Naive thymus-derived CD8-positive, alpha-beta T cell (primary cell): ENCODE measurements at places on chromosomes 5 and 9.

- H3K27me3 ChIP-seq: no peaks in the 10 kb centered on the region
- DNase-seq: no peak
- H3K27ac ChIP-seq: no peak overlapping the region
Measured at GRCh38 chr5:129367883-129368282, 92.2 kb upstream of the ADAMTS19 start.

- peak overlapping the region; percentile 82 for H3K27ac ChIP-seq
- peaks cover 18% of the 10 kb centered on the region for H3K4me1 ChIP-seq
- H3K36me3 ChIP-seq: no peaks in the 10 kb centered on the region
- peak; percentile 69 for DNase-seq
- H3K27me3 ChIP-seq: no peaks in the 10 kb centered on the region
- H3K4me3 ChIP-seq: no peak overlapping the region
Measured at GRCh38 chr9:33466565-33467495, 6.9 kb downstream of the NOL6 start.

DNA sequence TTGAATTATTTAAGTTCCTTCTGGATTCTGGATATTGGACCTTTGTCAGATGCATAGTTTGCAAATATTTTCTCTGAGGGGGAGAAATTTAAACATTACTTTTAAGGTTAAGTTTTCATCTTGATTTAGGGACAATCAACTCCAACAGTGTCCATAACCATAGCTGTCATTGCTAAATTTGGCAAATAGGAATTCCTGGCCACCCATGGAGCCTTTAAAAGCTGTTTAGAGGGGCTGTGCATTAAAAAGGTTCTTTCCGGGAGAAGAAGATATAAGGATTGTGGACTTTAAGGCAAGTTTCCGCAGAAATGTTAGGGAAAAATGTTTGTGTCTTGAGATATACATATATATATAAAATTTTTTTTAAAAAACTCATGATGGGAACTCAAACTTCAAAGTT is 339.7 kb downstream of the ADAMTS6 start:
- H3K4me1 ChIP-seq: no peaks in the 10 kb centered on the region
- no peak for DNase-seq
- H3K27me3 ChIP-seq: no peaks in the 10 kb centered on the region

DNA sequence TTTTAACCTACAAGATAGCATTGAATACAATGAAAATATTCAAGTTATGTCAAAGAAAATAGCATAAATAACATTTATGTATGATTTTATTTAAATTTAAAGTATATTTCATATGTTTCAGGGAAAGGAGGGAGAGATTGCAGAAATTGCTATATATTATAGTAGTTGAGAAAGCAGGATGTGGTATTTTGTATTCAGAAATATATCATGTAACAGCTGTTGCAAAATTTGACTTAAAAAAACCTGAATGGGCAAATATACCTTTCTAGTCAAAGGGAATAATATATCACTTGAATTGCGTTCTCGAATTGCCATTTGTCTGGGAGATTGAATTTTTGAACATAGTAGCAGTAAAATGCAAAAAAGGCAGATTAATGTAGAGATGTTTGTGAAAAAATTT is 80.6 kb downstream of the PAM start:
- H3K4me1 ChIP-seq: peaks cover 27% of the 10 kb centered on the region
- H3K36me3 ChIP-seq: no peaks in the 10 kb centered on the region
- H3K27me3 ChIP-seq: no peaks in the 10 kb centered on the region
- H3K4me3 ChIP-seq: no peak overlapping the region
- DNase-seq: no peak

- no peak overlapping the region for H3K4me3 ChIP-seq
- H3K36me3 ChIP-seq: no peaks in the 10 kb centered on the region
- H3K27me3 ChIP-seq: peaks cover 19% of the 10 kb centered on the region
- no peak overlapping the region for H3K27ac ChIP-seq
- peaks cover 5% of the 10 kb centered on the region for H3K4me1 ChIP-seq
Measured at GRCh38 chr5:2254406-2254805, 371.7 kb upstream of the IRX4 start.

- no peak overlapping the region for H3K27ac ChIP-seq
- DNase-seq: no peak
- no peaks in the 10 kb centered on the region for H3K4me1 ChIP-seq
- no peaks in the 10 kb centered on the region for H3K27me3 ChIP-seq
- no peaks in the 10 kb centered on the region for H3K36me3 ChIP-seq
Measured at GRCh38 chr5:11319836-11320580, 559.0 kb upstream of the DAP start.

DNA sequence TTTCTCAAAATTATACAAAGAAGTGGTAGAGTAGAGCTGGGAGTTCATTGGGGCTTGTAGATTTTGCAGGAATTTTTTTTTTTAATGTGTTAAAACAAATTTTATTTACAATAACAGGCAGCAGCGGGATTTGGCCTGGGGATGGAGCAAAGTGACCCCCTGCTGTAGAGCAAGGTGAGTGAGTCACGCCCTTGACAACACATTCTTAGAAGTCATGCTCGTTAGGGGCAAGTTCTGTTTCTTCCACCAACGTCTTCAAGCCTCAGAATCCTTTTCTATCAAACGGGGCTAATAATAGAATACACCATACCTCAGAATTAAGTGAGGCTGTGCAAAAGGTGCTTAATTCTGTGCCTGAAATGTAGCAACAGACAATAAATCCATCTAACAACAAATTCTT is 1.1 kb upstream of the ANKDD1B start:
- no peak for DNase-seq
- H3K36me3 ChIP-seq: peaks cover 4% of the 10 kb centered on the region
- peaks cover 10% of the 10 kb centered on the region for H3K27me3 ChIP-seq
- peaks cover 7% of the 10 kb centered on the region for H3K4me1 ChIP-seq
- no peak overlapping the region for H3K27ac ChIP-seq

- H3K36me3 ChIP-seq: no peaks in the 10 kb centered on the region
- no peak for DNase-seq
- peaks cover 3% of the 10 kb centered on the region for H3K4me1 ChIP-seq
- peaks cover 28% of the 10 kb centered on the region for H3K27me3 ChIP-seq
- no peak overlapping the region for H3K27ac ChIP-seq
- H3K4me3 ChIP-seq: no peak overlapping the region
Measured at GRCh38 chr5:41891066-41891707, 13.0 kb upstream of the RIMOC1 start.

DNA sequence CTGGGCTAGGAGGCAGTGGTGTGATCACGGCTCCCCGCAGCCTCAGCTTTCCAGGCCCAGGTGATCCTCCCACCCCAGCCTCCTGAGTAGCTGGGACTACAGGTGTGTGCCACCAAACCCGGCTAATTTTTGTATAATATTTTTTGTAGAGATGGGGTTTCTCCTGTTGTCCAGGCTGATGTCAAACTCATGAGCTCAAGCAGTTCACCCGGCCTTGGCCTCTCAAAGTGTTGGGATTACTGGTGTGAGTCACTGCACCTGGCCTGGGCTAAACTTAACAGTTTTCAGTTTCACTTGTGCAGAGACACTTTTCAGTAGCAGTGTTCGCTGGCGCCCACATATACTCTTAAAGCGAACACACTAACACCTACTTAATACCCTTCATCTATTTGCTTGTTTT is 205.6 kb upstream of the ZNF608 start:
- H3K4me3 ChIP-seq: no peak overlapping the region
- no peaks in the 10 kb centered on the region for H3K4me1 ChIP-seq
- DNase-seq: no peak
- H3K27ac ChIP-seq: no peak overlapping the region

DNA sequence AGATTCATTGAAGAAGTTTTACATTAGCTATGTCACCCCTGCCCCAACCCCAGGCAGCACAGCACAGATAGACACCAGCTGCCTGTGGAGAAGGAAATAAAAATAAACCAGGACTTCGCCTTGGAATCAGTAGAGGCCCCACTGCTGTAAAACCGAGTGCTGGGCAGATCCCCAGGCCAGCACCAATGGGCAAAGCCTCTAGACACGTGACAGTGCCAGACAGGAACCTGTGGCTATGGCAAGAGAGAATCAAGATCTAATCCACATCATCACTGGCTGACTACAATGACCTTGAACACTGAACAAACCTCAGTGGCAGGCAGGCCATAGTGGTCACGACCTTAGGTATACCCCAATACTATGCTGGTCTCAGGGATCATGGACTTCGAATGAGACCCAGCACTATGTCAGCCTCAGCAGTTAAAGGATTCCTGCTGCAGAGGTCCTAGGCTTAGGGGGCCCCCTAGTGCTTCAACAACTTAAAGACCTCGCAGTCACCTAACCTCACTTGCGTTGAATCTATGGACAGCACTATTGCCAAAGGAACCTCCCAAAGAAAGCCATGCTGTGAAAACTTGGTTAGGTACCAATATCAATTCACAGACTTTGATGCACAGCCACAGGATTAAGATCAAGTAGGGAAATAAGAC is 2118.6 kb upstream of the C9orf72 start:
- no peak overlapping the region for H3K4me3 ChIP-seq
- peaks cover 12% of the 10 kb centered on the region for H3K36me3 ChIP-seq
- no peak overlapping the region for H3K27ac ChIP-seq
- DNase-seq: no peak
- no peaks in the 10 kb centered on the region for H3K27me3 ChIP-seq

DNA sequence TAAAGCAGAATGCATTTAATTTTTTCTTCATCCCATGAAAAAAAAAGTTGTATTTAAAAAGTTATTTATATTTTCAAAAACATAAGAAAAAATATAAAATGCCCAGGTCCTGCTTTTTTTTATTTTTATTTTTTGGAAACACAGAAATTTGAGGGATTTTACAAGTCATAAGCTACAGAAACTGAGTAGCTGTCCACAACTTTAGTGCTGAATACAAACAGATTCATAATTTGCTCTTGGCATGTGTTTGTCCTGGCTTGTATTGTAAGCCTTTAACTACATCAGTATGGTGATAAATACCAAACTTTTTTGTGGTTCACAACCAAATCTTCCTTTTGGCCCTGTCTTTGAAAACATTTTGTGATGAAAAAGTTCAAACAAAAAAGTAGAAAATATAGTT is 7.5 kb upstream of the PLCXD3 start:
- H3K4me3 ChIP-seq: no peak overlapping the region
- no peaks in the 10 kb centered on the region for H3K36me3 ChIP-seq
- H3K27me3 ChIP-seq: no peaks in the 10 kb centered on the region
- DNase-seq: no peak

DNA sequence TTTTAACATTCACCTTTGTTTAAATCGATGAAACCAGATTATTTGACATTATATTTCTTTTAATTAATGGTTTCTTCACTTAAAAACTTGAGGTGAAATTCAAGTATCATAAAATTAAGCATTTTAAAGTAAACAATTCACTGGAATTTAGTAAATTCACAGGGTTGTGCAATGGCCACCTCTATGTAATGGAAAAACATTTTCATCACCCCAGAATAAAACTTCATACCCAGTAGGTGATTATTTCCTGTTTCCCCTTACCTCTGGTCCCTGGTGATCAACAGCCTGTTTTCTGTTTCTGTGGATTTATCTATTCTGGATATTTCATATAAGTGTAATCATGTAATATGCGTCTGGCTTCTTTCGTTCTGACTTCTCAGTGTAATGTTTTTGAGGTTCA is 27.2 kb downstream of the HSPA4 start:
- peaks cover 88% of the 10 kb centered on the region for H3K36me3 ChIP-seq
- peak overlapping the region; percentile 2 for H3K27ac ChIP-seq
- no peaks in the 10 kb centered on the region for H3K27me3 ChIP-seq
- H3K4me3 ChIP-seq: no peak overlapping the region
- DNase-seq: no peak

GRCh38 chr9:134344068-134344799 is 18.0 kb downstream of the RXRA start:
- H3K27me3 ChIP-seq: no peaks in the 10 kb centered on the region
- H3K4me1 ChIP-seq: peaks cover 45% of the 10 kb centered on the region
- no peaks in the 10 kb centered on the region for H3K36me3 ChIP-seq
- peak overlapping the region; percentile 80 for H3K27ac ChIP-seq
- DNase-seq: no peak

GRCh38 chr5:76620166-76620565 is 3.0 kb downstream of the F2RL2 start:
- DNase-seq: no peak
- no peak overlapping the region for H3K4me3 ChIP-seq
- H3K4me1 ChIP-seq: peaks cover 13% of the 10 kb centered on the region
- no peaks in the 10 kb centered on the region for H3K27me3 ChIP-seq
- H3K27ac ChIP-seq: peak overlapping the region; percentile 23

GRCh38 chr9:128607642-128608350 is 48.9 kb downstream of the DYNC2I2 start:
- H3K36me3 ChIP-seq: peaks cover 26% of the 10 kb centered on the region
- DNase-seq: no peak
- H3K4me3 ChIP-seq: no peak overlapping the region
- H3K27ac ChIP-seq: no peak overlapping the region
- H3K4me1 ChIP-seq: peaks cover 5% of the 10 kb centered on the region
- no peaks in the 10 kb centered on the region for H3K27me3 ChIP-seq

DNA sequence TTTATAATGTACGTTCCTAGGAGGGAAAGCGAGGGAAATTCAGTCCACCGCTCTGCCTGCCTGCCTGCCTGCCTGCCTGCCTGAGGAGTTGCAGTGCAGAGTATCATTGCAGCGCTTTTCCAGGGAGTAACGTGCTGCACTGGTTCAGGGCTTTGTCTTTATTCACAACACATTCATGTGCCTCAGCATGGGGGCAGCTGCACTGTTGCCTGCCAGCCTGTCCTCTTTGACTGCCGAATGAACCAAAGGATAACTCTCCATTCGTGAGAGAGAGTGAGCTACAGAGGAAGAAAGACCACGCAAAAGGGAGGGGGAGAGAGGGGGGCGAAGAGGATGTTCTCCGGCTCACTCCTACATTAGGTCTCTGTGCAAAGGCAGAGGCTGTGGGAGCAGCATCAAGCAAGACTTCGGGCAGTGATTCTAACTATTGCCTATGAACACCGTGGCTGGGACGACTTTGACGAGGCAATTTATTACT is 791.2 kb downstream of the MAT2B start:
- H3K4me3 ChIP-seq: no peak overlapping the region
- H3K27ac ChIP-seq: no peak overlapping the region
- H3K36me3 ChIP-seq: no peaks in the 10 kb centered on the region

GRCh38 chr5:125478599-125478998 is 732.2 kb upstream of the ZNF608 start:
- no peaks in the 10 kb centered on the region for H3K4me1 ChIP-seq
- no peaks in the 10 kb centered on the region for H3K27me3 ChIP-seq
- no peak overlapping the region for H3K4me3 ChIP-seq
- no peak overlapping the region for H3K27ac ChIP-seq
- DNase-seq: no peak

DNA sequence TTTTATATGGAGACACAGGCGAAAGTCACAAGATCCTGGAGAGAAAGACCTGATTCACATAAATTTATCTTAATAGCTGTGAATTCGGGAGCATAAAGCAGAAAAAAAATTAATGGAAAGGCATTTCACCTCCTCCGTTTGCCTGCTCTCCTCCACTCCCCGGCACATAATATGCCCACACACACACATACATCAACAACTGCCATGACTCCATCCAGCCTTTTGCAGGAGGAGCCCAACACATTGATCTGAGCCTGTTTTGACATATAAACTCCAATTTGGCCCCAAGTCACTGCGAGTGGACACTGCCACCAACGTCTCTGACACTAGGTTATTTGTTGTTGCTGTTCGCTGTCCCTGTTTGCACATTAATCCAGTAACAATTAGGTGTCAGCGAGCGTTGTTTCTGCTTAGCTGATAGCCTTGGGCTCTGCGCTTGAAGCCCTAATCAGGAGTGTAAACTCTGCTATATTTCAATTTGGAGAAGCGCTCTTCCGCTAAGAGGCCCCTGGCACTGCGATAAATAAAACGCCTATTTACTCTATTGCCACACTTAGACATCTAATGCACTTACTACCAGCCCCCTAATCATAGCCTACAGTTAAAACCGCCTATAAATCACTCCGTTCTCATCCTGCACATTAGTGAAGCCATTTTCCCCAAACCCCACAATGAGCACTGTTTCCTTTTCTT is 195.8 kb upstream of the TBCA start:
- H3K27me3 ChIP-seq: peaks cover 55% of the 10 kb centered on the region
- no peak for DNase-seq
- no peak overlapping the region for H3K27ac ChIP-seq
- H3K4me1 ChIP-seq: peaks cover 15% of the 10 kb centered on the region
- H3K36me3 ChIP-seq: peaks cover under 1% of the 10 kb centered on the region
- H3K4me3 ChIP-seq: peak overlapping the region; percentile 69
